ENCODE measurements at places on chromosomes 2 and 18.

DNA sequence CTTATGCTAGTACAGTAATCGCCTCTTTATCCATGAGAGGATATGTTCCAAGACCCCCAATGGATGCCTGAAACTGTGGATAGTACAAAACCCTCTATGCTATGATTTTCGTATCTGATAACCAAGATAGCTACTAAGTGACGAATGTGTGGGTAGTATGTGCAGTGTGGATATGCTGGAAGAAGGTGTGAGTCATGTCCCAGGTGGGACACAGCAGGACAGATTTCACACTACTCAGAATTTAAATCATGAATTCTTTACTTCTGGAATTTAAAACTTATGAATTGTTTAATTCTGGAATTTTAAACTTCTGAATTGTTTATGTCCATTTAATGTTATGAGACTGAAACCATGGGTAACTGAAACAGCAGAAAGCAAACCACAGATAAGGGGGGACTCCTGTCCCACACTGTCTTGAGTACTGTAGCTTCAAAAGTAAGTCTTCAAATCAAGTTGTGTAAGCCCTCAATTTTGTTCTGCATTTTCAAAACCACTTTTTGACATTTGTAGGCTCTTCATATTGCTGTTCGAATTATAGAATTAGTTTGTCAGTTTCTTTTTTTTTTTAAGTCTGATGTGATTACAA is 116.0 kb downstream of the LTBP1 start:
- no peak for DNase-seq

GRCh38 chr2:69911985-69912563 is 2.8 kb upstream of the MXD1 start:
- DNase-seq: peak; percentile 52

GRCh38 chr2:40201425-40201824 is 250.5 kb downstream of the SLC8A1 start:
- peak; percentile 21 for DNase-seq

DNA sequence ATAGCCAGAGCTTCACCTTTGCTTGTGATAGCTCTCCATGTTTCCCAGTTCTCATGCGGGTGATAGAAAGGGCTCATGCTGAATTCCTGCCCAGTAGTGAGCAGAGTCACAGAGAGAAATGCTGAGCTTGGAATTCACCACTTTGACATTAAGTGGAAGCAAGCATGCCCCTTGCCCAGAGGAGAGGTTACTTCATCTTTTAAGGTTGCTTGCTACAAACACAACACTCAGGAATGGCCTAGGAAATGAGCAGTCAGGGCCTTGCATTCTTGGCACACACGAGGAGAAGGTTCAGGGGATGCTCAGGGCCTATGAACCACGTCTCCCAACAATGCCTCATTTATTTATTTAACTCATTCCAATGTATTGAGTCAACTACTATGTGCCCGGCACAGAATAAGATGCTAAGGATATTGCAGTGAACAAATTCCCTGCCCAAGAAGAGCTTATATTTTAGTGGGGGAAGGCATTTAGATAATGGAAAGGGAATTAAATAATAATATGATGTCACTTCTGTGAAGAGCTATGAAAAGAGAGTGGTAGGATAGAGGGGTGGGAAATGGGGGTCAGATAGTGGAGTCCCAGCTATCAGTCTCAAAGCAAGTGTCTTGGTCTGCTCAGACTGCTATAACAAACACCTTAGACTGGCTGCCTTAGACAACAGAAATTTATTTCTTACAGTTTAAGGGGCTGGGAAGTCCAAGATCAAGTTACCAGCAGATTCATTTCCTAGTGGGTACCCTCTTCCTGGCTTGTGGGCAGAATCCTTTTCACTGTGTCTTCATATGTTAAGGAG is 42.1 kb downstream of the DDX18 start:
- peak; percentile 97 for DNase-seq
